Head of caudate nucleus (tissue), 42 donors: ENCODE measurements at places on chromosomes 13 and 19.

GRCh38 chr19:5238700-5239099 lies 101.9 kb downstream of the PTPRS start:
- no peak for DNase-seq

DNA sequence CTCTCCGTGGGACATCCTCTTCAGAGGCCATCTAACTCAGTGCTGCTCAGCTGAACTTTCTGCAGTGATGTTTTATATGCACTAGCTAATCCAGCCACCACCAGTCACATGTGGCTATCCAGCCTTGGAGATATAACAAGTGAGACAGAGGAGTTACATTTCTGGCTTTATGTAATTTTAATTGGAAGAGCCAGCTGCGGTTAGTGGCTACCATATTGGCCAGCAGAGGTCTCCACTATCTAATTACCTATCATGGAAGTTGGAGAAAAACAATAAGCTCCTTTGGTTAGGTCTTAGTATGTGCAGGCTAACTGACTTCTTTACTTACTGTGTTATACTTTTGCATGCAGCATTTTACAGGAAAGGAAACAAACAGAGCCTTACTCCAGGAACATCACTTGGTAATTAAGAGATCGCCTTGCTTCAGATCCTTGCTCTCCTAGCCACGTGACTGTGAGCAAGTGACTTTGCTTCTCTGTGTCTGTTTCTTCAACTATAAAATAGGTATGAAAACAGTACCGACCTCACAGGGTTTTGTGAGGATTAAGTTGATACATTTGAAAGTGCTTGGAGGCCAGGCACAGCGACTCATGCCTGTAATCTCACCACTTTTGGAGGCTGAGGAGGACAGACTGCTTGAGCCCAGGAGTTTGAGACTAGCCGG lies 1.6 kb upstream of the KLK10 start:
- no peak for DNase-seq

- DNase-seq: no peak
These were observed 4.7 kb upstream of the TMPRSS9 start for GRCh38 chr19:2355168-2356035.

DNA sequence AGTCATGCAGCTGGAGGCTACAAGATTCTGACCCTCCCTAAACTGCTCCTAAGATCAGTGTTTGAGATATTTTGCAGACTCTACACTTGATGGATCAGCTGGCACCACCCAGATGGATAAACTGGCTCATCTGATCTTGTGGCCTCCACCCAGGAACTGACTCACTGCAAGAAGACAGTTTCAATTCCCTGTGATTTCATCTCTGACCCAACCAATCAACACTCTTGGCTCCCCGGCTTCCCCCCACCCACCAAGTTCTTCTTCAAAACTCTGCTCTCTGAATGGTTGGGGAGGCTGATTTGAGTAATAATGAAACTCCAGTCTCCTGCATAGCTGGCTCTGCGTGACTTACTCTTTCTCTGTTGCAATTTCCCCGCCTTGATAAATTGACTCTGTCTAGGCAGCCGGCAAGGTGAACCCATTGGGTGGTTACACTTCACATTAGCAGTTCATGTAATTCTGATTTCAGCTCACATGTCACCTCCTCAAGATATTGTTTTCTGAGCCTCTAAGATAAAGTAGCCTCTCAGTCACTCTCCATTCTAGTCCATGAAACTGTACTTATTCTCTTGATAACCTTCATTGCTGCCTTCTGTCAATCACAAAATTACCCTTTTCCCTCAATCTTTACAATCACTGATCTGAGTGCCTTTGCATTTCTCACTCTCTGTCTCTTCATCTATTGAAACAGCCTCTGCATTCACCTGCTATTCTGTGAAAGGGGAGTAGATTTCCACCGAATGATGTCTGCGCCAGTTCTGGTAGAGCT lies 9.9 kb upstream of the FPR3 start:
- peak; percentile 53 for DNase-seq

- DNase-seq: no peak
These were observed 7.7 kb downstream of the DOCK6 start for GRCh38 chr19:11254666-11255065.

DNA sequence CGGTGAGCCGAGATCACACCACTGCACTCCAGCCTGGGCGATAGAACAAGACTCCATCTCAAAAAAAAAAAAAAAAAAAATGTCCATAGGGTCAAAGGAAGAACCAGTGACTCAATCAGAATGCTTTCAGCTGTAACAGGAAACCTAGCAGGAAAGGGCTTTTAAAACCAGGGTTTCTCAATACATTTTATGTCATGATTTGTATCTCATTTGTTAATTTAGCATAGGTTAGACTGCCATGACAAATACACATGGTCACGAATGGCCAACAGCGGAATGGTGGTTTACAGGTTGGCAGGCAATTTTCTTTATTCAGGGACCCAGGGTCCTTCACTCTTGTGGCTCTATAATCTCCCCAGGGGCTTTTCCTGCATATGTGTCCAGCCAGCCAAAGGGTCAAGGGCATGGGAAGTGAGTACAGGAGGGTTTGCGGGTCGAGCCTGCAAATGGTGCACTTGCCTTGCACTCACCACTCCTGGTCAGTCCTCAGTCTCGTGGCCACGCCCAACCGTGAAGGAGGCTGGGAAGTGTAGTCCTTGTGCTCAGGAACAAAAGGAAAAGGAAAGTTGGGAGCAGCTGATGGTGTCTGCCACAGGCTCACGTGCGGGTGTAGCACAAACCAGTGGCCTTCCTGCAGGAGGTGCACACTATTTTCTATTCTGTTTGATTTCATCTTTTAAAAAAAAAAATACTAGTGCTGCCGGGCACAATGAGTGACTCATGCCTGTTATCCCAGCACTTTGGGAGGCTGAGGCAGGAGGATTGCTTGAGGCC lies 14.8 kb downstream of the DHX34 start:
- DNase-seq: no peak

DNA sequence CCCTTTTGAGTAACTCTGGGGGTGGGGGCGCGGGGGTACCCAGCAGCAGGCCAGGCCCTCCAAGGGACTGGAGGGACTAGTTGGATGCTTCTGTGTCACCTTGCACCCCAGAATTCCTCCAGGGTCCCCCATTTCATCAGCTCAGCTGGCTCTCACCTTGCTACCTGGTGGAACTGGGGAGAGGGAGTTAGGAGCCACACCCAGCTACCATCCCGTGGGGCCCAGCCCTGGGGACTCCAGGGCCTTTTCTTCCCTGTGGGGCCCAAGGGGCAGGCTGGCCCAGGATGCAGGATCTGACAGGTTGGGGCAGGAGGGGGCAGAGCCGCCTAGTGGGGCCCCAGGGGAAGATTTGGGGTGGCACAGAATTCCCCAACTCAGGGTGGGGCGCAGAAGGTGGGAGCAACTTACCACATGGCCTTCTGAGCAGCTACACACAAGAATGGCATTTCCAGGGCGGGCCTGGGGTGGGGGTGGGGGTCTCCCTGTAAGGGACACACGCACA lies 32.8 kb upstream of the NANOS3 start:
- DNase-seq: no peak

DNA sequence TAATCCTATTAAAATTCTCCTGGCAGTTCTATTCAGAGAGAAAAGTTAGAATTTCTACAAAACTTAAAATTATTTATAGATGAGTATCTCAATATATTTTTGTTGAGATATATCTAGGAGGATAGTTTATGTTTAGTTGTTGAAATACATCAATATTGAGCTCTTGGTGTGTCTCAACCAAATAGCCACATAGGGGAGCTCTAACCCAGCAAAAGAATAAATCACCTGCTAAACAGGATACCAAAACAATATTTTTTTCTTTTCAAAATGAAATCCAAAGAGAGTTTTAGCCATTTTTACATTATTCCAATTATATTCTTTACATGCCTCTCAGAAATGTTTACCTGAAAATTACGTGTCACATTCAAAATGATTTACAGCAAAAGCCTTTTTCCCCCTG lies 954.7 kb downstream of the SLITRK6 start:
- no peak for DNase-seq

DNA sequence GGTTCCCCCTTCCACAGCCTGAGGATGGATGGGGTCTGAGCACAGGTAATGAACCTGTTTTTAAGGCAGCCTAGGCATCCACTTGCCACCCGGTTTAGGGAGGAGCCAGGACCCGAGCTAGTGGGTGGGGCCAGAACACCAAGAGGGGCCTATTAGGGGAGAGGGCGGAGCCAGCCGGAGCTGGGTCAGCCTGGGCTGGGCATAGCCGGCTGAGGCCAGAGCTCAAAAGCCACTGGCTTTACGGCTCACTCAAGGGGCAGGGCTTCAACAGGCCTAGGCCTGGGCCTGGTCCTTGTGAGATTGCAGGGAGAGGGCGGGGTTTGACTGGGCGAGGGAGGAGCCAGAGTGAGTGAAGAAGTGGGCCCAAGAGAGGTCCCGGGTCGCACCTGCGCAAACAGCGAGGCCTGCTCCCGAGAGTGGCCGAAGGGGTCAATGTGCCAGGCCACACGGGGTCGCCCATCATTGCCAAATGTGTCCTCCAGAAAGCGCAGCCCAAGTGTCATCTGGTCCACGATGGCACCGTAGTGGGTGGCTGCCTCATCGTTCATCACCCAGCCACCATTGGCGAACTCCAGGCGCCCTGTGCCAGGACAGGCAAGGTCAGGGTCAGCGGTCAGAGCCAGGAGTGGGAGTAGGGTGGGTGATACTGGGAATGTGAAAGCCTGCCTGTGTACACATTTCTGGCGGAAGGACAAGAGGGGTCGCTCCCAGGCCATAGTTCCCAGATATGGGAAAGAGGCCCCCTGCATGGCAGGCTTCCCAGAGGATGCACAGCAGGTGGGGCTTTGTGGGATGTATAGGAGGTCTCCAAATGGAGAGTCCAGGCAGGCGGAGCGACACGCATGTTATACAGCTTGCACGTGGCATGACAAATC lies 1.9 kb downstream of the MAN2B1 start:
- no peak for DNase-seq

DNA sequence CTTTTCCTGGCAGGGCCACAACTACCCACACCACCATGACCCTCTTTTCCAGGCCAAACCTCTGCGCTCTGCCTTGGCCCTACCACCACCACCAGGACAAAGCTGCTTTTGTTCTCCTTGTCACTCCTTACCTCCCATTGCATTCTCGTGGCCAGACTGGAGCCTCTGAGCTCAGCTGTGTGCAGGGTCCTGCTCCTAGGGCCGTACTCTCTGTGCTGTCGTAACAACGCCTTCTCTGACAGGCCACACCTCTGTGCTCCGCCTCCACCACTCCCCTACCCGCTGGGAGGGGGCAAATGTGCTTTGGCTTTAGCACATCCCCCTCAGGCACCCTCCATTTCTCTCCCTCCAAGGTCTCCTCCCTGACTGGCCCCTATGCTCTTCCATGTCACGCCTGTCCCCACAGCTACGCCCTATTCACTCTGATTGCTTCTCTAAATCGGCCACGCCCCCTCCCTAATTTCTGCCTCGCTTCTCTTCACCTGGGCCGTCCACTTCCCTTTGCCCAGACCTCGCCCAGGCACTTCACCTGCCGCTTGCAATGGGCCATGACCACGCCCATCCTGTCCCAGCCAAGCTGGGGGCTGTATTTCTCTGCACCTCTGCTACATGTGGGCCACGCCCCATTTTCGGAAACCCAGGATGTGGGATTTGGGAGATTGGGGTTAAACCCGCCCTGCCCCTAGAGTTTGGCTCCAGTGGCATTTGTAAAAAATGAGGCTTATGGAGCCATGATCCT lies 472.3 kb downstream of the KLF12 start:
- no peak for DNase-seq

- no peak for DNase-seq
These were observed 13.4 kb downstream of the THOP1 start for GRCh38 chr19:2798733-2799132.

GRCh38 chr13:77359171-77359570 lies 32.3 kb upstream of the MYCBP2 start:
- DNase-seq: no peak

- DNase-seq: no peak
These were observed 37.7 kb upstream of the DCUN1D2 start for GRCh38 chr13:113528101-113528812.

DNA sequence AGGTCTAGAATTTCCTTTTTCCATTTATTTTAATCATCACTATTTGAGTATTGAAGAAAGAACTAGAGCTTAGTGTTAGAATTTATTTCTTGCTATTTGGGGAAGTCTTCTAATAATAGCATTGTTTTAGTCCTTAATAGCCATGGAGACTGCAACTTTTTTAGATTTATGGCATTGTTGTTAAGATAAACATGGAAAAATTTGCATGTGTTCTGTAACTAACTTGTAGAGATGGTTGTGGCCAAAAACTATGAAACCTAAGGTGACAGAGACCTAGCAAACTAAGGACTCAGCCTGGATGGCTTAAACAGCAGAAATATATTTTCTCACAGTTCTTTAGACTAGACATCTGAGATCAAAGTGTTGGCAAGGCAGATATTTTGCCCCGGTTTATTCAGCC lies 246.4 kb downstream of the SPRY2 start:
- no peak for DNase-seq

DNA sequence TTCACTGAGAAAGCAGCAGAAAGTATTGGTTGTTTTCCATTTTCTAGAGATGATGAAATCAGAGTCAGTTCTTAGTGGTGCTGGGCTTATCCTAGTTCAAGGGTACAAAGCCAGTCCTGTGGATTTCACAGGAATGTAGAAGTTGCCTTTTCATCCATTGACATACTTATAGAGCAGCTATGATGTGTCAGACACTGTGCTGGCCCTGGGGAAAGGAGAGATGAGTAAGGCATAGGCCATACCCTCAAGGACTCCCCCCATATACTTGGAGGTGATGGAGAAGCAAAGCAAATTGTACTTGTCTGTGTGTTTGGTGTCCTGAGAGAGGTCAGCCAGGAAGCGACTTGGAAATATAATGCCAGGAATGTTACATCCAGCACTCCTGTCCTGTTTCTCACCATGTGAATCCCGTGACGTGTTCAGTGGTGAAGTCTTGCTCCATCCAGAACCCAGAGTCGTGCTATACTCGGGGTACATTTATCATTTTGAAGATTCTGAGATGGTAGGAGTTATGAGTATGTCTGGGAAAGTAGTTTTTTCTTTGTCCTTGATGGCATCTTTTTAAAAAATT lies 22.6 kb downstream of the ERCC5 start:
- no peak for DNase-seq

- DNase-seq: no peak
These were observed 16.1 kb downstream of the CARD8 start for GRCh38 chr19:48239582-48240141.

- no peak for DNase-seq
These were observed 6.2 kb upstream of the SMG9 start for GRCh38 chr19:43760941-43761340.
